Hematopoietic multipotent progenitor cell treated with erythropoietin and hydrocortisone succinate and interleukin-3 and kit ligand, for 8 days (in vitro differentiated cells): ENCODE measurements at places on chromosomes 2 and 18.

- no peak for DNase-seq
Measured at GRCh38 chr18:26086959-26087358, 3.5 kb downstream of the SS18 start.

- DNase-seq, result peak; percentile 91
Measured at GRCh38 chr2:202635428-202636212, 851 bp downstream of the FAM117B start.

DNA sequence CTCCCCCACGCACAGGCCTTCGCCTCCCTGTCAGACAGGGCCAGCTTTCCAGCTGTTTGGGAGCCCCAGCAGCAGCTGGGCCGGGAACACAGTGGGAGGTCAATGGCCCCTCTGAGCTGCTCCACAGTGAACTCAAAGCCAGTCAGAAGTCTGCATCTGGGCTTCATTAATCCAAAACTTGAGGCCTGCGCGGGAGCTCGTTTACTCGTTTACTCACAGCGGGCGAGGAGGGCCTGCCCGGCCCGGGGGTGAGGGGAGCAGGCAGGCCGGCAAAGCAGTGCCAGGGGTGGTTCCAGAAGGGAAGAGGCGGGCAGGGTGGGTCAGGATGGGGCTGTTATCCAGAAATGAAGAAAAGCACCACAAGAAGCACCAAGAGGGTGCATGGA lies 36.8 kb upstream of the SEMA4C start:
- no peak for DNase-seq

GRCh38 chr2:26782876-26783704 lies 2.8 kb upstream of the CENPA start:
- DNase-seq, result peak; percentile 55

DNA sequence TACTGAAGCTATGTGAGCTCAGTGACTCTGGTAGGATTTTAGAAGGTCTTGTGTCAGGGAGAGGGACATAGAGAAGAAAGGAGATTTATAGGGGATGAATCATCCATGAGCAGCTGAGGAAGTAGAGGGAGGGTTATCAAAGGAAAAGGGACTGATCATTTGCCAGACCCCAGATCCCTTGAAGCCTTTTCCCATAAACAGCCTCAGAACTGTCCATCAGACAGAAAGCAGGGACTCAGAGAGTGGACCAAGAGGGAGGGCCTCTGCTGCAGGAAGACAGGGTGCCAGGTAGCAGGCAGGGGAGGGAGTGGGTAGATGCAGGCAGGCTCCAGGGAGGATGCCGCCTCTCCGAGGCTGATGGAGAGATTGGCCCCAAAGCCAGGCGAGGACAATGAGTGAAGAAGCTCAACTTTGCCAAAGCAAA lies 133.9 kb downstream of the TNS1 start:
- DNase-seq, result no peak

- peak; percentile 9 for DNase-seq
Measured at GRCh38 chr2:96527286-96528005, 9.1 kb upstream of the ARID5A start.

DNA sequence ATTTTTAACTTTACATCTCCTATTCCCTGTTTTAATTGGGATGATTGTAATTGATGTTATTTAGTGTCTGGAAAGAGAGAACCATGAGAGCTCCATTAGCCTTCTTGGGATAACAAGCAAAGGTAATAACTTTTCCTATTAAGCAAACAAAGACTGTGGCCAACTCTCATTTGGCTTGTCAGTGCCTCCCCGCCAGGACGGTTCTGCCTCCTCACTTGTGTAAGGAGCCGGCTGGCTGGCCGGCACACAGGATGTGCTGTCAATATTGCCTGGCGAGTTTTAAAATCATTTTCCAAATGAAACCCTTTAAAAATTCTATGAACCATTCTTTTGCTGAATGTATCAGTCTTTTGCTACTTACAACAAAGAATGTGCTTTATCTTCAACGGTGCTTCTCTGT lies 898.3 kb downstream of the CPS1 start:
- no peak for DNase-seq

DNA sequence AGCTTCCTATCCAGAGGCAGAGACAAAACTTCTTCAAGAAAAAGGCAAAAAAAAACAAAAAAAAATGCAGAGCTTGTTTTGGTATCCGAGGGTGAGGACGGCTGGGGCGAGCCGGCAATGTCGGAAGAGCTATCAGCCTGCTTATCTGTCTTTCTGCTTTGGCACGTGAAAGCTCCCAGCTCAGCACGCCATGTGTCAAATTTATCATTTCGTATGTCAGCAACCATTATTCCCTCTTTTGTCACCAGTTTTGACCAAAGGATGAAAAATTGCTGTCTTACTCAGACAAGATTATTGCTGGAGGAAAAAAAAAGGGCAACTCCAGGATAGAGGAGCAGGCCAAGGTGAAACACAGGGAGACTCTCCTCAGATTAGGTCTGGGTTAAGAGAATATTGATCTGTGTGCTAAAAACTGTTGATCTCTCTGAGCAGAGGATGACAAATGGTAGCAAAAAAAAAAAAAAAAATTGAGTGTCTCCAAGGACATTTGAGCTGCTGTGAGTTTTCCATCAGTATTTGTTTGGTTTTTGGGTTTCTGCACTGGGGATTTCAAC lies 532.0 kb upstream of the POU3F3 start:
- DNase-seq, result no peak

- DNase-seq, result no peak
Measured at GRCh38 chr2:128573116-128573515, 254.4 kb upstream of the HS6ST1 start.

DNA sequence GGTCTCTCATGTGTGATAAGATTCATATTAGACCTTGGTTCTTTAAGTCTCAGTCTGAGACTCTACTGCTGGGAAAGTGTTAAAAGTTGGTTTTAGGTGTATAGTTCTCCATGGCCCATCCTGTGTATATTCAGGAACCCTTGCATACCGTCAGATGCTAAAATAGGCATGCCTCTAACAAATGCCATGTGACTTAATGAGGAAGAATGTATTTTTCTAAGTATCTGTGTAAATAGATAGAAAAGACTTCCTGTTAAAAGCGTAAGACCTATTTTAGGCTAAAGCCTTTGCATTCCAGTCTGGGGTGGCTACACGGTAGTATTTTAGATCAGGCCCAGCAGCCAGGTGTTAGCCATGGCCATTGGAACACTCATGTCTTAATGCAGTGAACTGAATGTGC lies 73.3 kb downstream of the RHBDD1 start:
- DNase-seq, result no peak

DNA sequence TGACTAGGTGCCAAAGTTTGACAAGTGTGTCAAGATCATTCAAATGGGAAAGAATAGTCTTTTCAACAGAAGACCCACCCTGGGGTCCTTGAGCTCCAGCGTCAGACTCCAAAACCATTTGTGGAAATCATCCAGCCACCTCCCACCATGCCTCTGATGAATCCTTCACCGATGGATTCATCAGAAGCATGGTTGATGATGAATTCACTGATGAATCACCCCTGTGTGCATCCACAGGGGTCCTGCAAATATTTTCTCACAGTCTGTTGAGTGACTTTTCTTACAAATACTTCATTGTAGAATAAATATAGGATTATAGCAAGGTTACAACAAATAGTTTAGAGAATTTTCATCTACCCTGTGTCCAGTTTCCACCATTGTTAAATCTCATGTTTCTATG lies 4.3 kb downstream of the UGT1A9 start:
- no peak for DNase-seq

GRCh38 chr2:127044977-127045661 lies 61.8 kb downstream of the BIN1 start:
- DNase-seq, result no peak

- no peak for DNase-seq
Measured at GRCh38 chr2:240255811-240256703, 115.6 kb upstream of the OTOS start.

DNA sequence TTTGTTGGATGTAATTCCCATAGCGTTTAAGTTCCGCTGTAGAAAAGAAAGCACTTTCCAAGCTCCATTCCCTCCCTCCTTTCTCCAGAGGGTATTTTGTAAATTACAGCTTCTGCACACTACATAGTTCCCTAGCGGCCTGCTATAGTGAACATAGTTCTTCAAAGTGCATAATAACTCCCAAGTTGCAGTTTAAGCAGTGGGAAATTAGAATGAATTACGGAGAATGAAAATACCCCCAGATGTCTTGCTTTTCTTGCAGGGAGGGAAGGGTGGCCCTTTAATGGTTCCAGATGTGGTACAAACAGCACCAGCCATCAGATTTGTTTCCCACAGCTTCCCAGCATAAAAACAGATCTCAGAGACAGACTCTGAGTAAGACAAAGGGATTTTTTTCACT lies 893.9 kb downstream of the SUCLG1 start:
- DNase-seq, result no peak

- DNase-seq, result no peak
Measured at GRCh38 chr2:178506101-178506500, 25.8 kb downstream of the PLEKHA3 start.

GRCh38 chr2:141806090-141806489 lies 324.7 kb downstream of the LRP1B start:
- DNase-seq, result no peak

DNA sequence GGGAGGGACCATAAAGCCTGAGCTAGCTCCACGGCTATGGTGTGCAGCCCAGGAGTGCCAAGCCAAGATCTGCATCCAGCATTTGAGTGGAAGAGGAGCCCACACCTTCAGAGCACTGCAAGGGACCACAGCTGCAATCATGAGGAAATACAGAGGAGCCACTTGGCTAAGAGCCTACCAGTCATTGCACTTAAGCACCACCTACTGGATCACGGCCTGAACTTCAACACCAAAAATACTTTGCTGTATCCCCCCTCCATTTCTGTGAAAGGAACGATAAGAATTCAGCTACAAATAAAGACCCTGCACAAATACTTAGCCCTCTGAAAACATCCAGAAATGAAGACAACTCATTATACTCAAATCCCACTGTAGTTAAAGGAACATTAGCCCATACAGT lies 545.3 kb downstream of the TSN start:
- DNase-seq, result peak; percentile 35

DNA sequence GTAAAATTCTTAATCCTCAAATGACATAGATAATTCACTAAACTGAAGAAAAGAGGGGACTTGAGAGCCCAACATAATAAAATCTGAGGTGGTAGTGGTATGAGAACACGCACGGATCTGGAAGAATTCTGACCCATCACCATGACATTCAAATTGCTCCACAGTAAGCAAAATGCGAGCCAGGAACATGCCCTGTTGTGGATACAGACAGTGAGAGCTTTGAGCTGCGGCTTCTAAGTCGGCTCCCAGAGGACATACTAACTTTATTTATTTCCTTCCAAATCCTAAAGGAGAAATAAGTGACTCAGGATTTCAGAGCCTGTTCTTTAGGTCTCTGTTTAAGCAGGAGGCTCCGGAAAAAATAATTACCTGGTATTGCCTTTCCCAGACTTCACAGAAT lies 143.4 kb upstream of the SMAD7 start:
- DNase-seq, result no peak

GRCh38 chr2:235505181-235505741 lies 11.4 kb downstream of the AGAP1 start:
- no peak for DNase-seq

- DNase-seq, result peak; percentile 66
Measured at GRCh38 chr2:68715353-68716041, 19.1 kb upstream of the ARHGAP25 start.

DNA sequence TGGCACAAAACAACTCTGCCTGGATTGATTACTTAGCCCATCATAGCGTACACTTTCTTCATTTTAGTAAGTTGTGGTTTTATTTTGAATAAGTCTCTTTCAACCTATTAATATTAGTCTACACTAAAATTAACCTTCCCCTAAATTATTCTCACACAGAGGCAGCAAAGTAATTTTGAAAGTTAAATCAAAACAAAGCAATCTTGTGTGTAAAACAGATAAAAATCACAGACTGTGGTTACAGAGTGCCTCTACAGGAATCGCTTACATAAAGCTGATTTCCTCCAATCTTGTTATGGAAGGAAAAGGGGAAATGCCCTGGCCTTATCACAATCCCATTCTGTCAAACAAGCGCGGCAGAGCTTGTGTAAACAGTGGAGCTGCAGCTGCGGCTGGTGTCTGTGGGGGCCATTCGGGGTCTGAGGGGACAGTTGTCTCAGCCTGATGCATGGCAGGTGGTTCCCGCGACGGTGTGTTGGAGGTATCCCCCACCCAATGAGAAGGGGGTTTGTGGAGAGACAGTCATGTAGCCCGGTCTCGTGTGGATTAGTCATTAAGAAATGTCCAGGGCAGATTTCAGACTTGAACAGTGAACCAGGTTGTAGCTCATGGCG lies 42.1 kb downstream of the BCL2L11 start:
- peak; percentile 29 for DNase-seq

GRCh38 chr2:168252976-168253375 lies 5.6 kb upstream of the STK39 start:
- no peak for DNase-seq

GRCh38 chr2:215738351-215738750 lies 275.0 kb downstream of the MREG start:
- DNase-seq, result no peak

GRCh38 chr2:220949466-220949865 lies 622.6 kb downstream of the EPHA4 start:
- no peak for DNase-seq

- DNase-seq, result no peak
Measured at GRCh38 chr2:68548396-68548795, 81.0 kb downstream of the APLF start.

DNA sequence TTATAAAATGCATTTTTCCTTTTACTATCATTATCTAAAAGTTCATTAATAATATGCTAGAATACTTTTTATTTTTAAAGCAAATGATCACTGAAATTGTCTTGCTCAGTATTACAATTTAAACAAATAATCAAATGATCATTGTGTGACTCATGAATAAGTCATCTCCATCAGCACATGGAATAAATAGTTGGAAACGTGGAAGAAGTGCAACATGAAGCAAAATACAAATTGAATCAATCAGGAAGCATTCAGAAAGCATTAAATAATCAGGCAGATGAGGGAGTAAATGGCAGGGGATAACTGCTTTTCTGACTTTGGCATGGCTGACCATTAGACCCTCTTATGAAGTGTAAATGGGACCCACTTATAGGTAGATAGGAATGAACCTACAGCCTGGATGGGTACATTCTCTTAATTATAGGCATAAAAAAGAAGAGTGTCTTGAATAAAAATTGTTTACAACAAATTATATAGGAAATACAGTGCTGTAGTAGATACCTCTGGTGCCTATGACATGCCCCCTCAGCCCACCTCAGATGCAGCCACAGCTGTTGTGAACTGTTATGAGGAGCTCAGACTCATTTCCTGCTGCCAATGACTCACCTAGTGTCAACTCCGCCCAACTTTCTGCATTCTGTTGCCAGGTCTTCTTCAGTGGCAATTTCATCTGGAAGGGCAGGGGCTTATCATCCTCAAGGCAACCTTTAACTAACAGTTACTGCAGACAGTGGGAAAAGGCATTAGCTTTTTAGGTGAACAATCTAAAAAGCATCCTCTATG lies 936.0 kb downstream of the TRIB2 start:
- DNase-seq, result no peak

- DNase-seq, result no peak
Measured at GRCh38 chr18:75441896-75442295, 14.4 kb upstream of the SMIM21 start.

GRCh38 chr18:59909289-59910036 lies 9.7 kb downstream of the PMAIP1 start:
- DNase-seq, result no peak

GRCh38 chr2:57479981-57480380 lies 566.6 kb upstream of the VRK2 start:
- no peak for DNase-seq

GRCh38 chr2:102050854-102051391 lies 59.2 kb downstream of the IL1R2 start:
- DNase-seq, result no peak
